ENCODE measurements at places on chromosomes 7 and 10.

DNA sequence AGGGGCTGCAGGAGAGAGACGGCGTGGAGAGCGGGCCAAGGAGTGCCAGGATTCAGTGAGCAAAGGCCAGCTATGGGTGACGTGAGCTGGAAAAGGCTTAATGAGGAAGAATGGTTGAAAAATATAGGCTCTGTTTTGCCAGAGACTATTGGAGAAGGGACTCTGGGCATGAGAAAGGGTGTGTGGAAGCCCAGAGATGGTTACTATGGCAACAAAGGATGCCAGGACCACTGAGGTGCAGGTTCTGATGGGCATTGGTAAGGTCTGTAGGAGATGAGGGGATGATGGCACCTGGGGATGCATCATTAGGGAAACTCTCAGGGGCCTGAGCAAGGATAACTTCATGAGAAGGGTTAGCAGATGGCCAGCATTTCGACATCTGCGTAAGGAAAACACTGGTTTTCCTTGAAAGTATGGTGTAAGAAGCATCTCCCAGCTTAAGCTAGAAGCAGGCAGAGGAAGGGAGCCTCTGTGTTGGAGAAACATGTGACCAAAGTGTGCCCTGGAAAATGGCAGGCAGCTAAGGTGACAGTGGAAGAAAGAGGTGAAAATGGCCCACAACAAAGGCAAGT lies 21.6 kb upstream of the FAM180A start:
- no peak for DNase-seq

DNA sequence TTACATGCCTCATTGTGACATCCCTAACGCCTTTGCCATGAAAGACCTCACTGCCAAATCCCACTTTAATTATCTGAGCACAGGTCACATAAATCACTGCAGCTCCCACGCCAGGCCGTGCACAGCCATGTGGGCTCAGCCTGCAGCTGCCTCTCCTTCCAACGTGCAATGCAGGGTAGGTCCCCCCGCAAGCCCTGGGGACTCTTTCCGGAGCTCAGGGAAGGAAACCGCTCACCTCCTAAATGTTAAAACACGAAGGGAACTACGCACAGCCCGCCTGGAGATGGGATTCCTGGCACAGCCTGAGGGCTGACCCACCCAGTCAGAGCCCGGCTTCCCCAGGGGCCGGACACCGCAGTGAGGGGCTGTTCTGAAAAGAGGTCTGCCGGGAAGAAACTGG lies 128.0 kb downstream of the MAD1L1 start:
- DNase-seq, result no peak

DNA sequence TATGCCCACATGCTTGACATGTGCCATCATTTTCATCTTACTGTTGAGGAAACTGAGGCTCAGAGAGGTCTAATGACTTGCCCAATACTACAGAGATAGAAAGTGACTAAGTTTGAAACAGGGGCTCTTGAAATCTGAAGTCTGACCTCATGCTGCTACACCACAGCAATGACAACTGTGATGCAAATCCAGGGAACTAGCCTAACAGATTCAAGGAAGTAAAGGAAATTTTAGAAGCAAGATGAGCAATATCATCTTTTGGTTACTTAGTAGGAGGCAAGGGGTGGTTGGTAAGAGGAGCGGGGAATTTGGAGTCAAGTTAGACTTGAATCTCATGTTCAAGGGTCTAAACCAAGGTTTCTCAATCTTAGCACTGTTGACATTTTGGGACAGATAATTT lies 26.3 kb upstream of the OSBPL3 start:
- DNase-seq, result no peak

DNA sequence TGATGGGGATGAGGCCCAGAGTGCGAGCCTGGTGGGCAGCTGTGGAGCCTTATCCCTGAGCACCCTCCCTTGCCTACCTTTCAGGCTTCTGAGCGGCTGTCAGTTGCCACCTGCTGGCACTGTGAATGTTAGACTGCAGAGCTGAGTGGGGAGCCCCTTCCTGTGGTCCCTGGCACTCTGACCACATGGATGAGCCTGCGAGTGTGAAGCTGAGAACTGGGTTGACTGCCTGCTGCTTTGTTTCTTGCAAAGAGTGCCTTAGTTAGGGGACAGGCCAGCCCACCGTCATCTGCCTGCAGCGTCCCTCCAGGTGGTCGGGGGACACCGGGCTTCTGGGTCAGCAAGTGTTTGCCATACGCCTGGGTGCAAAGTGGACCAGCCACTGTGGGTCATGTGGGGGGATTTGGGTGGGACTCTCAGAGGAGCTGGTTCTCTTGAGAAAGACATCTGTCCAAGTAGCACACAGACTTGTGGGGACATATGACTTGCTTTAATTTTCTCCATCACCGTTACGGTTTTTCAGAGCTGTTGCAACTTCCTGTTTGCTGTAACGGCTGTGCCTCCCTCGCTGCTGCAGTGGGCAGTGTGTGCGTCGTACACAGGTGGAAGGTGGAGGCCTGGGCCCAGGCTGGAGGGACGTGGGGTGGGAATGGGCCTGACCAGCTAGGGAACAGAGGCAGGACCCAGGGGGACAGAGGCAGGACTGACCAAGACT lies 13.7 kb downstream of the INPP5A start:
- DNase-seq, result no peak

DNA sequence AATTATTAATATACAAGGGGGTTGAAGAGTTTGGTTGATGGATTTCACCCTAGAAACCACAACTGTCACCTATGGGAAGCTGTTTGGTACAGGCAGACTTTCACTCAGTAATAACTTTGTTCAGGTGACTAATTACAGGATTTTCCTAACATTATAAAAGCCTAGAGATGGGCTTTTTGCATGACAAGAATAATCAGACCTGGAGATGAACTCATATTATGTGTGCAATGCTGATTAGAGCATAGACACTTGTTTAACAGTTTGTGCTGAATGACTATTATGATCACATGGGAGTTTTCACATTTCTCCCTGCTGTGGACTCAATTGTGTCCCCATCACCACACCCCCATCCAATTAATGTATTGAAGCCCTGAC lies 90.2 kb upstream of the STEAP4 start:
- no peak for DNase-seq

- DNase-seq, result no peak
Measured at GRCh38 chr7:22884911-22885788, 62.5 kb upstream of the TOMM7 start.

- DNase-seq, result no peak
Measured at GRCh38 chr7:67564959-67565358, 568.3 kb downstream of the TYW1 start.

DNA sequence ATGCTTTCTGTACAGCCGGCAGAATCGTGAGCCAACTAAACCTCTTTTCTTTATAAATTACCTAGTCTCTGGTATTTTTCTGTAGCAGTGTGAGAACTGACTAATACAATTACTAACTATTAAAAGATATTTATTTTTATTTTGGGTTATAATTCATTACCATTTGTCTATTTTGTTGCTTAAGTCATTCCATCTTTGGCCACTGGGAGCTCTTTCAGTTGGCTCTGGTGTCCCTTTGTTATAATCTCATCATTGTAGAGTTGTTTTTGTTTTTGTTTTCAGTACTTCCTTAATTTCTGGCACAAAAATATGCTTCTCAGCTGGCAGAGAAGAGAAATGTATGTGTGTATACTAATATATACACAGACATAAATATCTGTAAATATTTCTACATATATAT lies 807.9 kb upstream of the MBL2 start:
- DNase-seq, result no peak

- no peak for DNase-seq
Measured at GRCh38 chr10:2592360-2593160, 474.8 kb upstream of the PFKP start.

- no peak for DNase-seq
Measured at GRCh38 chr10:1572519-1573333, 164.6 kb downstream of the ADARB2 start.

- DNase-seq, result no peak
Measured at GRCh38 chr7:96322847-96323461, 1.1 kb upstream of the SLC25A13 start.

DNA sequence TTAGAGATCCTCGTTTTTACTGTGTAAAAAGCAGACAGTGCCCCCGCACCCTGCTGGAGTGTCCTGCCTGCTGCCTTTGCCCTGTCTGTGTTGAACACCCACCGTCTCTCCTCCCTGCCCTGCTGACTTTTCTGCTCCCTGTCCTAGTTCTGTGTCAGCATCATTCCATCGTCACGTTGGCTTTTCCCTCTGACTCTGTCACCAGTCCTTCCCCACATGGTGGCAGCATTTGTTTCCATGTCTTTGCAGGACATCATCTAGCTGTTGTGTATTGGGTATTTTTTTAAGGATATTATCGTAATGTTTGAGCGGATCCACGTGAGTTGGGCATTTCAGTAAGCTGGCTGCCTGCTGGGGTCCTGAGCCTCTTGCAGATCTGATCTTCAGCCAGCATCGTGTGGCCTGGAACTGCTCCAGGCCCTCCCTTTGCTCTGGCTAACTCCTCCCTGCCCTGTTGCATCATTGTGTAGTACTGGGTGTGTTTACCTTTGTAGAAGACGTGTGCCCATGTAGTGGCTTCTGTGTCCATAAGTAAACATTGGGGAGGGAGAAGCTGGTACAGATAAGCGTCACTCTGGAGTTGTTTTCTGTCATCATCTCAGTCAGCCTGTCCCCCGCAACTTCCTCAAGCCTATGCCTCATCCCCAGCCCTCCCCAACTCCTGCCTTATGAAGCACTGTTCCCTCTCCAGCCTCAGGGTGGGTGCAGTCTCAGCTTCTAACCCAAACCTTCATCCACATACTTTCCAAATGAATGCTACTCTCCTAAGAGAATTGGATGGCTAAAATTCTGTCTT lies 44.3 kb downstream of the TRRAP start:
- DNase-seq, result no peak

GRCh38 chr10:47396311-47396717 lies 12.2 kb upstream of the ZNF488 start:
- no peak for DNase-seq

GRCh38 chr7:24718977-24719491 lies 38.2 kb downstream of the GSDME start:
- no peak for DNase-seq
